ENCODE measurements at places on chromosomes 5 and 9. TPM values are rescaled to one million over a fixed set of nuclear protein-coding genes. Genes with fewer than 3 reads are reported as not detected.

Gene CER1
- not detected for total RNA-seq

Gene PAX5
- 0.12 TPM for total RNA-seq

Gene AFAP1L1
- total RNA-seq, result 0.08 TPM

Gene PCDHB4
- total RNA-seq, result 0.19 TPM

Gene TAF1L
- total RNA-seq, result 0.05 TPM

Gene LEAP2
- 8.5 TPM for total RNA-seq

Gene SLC12A2
- total RNA-seq, result 8.2 TPM

Gene SLC36A3
- total RNA-seq, result not detected

Gene PIGO
- 29.9 TPM for total RNA-seq

Gene STPG3
- total RNA-seq, result not detected

Gene ZNF354C
- 11.8 TPM for total RNA-seq

Gene PCDHA1
- total RNA-seq, result not detected

Gene FOXD1
- total RNA-seq, result 0.16 TPM

Gene PAPPA
- not detected for total RNA-seq

Gene TRIM36
- total RNA-seq, result 0.24 TPM

Gene PRLR
- total RNA-seq, result not detected

Gene OR1L8
- not detected for total RNA-seq

Gene SLC34A3
- 0.16 TPM for total RNA-seq

Gene EIF4E1B
- not detected for total RNA-seq

Gene STKLD1
- total RNA-seq, result 1.6 TPM

Gene HK3
- total RNA-seq, result 2.6 TPM

Gene INPP5E
- total RNA-seq, result 21.4 TPM

Gene LTC4S
- total RNA-seq, result 6.0 TPM

Gene PLAA
- total RNA-seq, result 33.6 TPM

Gene ACOT12
- total RNA-seq, result 0.23 TPM

Gene SYK
- 8.5 TPM for total RNA-seq

Gene PCYOX1L
- 29.7 TPM for total RNA-seq

Gene EGFLAM
- not detected for total RNA-seq

Gene DBH
- total RNA-seq, result 0.19 TPM

Gene INSL6
- total RNA-seq, result not detected

Gene SHOC1
- total RNA-seq, result not detected

Gene CYFIP2
- 386 TPM for total RNA-seq

Gene C5orf46
- total RNA-seq, result not detected

Gene DNAI1
- total RNA-seq, result not detected

Gene ENTREP1
- total RNA-seq, result not detected

Gene APBA1
- 4.8 TPM for total RNA-seq

Gene RNF183
- not detected for total RNA-seq

Gene HRCT1
- not detected for total RNA-seq

Gene PTPN3
- not detected for total RNA-seq

Gene GGTA1
- 1.2 TPM for total RNA-seq

Gene ANKRD33B
- 10.1 TPM for total RNA-seq

Gene VCAN
- total RNA-seq, result 563 TPM

Gene DRD1
- not detected for total RNA-seq

Gene ISCA1
- 27.6 TPM for total RNA-seq

Gene IFNA21
- total RNA-seq, result not detected

Gene MSANTD3
- total RNA-seq, result 13.4 TPM

Gene LOX
- not detected for total RNA-seq

Gene INIP
- 32.2 TPM for total RNA-seq
